ENCODE measurements at places on chromosomes 1 and 21. TPM values are rescaled to one million over a fixed set of nuclear protein-coding genes. Genes with fewer than 3 reads are reported as not detected.

GRCh38 chr1:202848191-202848542, 37.4 kb downstream of the PCAT6 start:
- DNase-seq, result no peak

DNA sequence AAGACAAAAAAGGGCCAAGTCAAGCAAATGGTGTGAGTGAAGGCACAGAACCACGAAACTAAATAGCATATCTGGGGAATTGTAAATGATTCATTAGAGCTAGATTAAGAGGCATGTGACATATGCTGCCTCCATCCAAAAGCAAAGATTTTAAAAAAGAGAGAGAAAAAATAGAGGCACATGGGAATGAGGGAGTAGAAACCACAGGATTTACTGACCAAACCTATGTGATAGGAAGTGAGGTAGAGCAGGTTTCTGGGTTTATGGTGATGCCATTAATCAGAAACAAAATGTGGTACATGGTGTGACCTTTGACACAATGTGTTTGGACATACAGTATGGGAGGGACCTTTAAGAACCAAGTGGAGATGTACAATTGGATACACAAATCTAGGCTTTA, 13.6 kb downstream of the C1orf52 start:
- DNase-seq, result no peak

DNA sequence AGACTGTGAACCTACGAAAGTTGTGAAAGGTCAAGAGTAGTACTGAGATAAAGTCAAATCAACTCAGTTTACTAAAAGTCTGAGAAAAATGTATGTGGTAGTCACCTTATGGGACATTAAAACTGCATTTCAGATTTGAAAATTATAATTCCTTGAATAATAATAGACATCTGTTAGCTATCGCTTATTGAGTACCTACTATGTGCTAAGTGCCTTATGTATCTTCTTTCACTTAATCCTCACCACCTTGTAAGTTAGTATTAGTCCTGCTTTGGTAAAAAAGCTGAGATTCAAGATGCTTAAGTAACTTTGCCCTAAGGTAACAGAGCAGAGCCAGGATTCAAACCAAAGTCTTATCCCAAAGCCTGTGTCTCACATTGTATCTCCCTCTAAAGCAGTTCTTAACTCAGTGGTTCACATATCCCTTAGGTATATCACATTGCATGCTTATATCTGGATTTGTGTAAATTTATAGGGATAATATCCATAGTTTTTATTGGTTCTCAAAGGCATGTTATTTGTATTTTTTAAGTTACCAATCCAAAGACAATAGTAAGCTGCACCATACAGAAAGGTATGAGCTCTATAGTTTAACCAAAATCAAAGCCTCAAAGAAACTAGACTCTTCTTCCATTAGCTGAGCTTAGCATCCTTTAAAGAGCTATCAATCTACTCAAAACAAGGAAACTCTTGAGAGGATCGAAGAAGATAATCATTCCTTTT, 865 bp downstream of the PIGC start:
- DNase-seq, result no peak

- no peak for DNase-seq
These were observed 464.5 kb downstream of the USP25 start for GRCh38 chr21:16194095-16194787.

DNA sequence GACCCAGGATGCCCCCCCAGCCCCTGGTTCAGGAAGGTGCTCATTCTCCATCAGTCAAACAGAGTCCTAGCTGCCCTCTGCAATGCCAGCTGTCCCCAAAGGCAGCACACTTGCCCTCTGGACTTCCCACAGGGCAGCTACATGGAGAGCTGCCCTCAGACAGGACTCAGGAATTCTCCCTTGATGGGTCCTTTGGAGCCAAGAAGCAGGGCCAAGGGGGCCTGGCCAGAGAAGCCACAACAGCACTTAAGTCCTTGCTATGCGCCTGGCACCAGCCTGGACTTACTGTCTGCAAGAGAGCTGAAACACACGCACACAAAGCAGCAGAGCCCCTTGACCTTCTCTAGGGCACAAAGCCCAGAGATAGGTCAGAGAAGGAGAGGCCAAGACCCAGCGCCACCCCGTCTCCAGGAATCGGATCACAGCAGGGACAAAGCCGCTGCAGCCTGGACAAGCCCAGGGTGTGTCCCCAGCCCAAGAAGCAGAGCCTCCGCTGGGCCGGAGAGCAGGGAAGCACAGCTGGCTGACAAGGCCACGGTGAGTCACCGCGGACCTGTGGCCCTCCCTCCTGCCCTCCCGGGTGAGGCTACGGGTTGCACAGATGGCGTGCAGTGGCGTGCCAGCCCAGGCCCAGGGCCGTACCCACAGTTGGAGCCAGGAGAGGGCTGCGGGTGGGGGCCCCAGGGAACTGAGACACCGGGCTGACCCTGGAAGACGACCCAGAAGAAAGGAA, 1.7 kb downstream of the WNT9A start:
- peak; percentile 95 for DNase-seq

DNA sequence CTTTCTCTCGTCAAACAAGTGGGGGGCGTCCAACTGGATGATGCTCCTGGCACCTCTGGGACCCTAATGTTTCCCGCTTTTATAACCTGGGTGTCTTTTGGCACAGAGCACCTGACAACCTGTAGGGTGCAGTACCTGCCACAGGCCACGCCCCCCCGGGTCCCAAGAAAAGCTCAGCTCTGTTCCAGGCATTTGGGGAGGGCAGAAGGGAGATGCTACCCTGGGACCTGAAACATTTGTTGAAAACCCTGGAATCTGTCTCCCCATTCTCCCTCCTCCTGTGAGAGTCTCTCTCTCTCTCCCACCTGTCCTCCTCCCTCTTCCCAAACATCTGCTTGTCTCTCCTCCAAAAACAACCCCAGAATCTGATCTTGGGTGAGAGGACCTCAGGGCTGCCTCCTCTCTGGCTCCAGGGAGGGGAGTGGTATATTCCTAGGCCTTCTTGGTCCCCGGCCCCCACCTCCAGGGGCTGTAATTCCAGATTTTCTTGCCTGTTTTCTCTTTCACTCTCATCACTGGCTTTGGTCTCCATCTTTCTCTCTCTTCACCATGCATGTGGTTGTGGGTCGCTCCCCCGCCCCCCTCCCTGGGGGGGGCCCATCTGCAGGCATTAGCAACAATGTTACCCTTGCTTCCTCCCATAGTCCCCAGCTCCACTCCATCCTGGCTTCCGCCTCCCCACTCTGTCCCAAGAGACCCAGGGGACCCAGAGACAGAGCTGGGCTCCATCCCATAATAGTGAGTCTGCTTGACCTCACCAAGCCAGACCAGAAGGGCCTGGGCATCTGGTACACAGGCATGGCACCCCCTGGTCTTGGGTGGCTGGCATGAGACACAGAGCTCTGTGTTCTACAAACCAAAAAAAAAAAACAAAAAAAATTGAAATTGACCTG, 4.1 kb downstream of the AHDC1 start:
- no peak for DNase-seq

DNA sequence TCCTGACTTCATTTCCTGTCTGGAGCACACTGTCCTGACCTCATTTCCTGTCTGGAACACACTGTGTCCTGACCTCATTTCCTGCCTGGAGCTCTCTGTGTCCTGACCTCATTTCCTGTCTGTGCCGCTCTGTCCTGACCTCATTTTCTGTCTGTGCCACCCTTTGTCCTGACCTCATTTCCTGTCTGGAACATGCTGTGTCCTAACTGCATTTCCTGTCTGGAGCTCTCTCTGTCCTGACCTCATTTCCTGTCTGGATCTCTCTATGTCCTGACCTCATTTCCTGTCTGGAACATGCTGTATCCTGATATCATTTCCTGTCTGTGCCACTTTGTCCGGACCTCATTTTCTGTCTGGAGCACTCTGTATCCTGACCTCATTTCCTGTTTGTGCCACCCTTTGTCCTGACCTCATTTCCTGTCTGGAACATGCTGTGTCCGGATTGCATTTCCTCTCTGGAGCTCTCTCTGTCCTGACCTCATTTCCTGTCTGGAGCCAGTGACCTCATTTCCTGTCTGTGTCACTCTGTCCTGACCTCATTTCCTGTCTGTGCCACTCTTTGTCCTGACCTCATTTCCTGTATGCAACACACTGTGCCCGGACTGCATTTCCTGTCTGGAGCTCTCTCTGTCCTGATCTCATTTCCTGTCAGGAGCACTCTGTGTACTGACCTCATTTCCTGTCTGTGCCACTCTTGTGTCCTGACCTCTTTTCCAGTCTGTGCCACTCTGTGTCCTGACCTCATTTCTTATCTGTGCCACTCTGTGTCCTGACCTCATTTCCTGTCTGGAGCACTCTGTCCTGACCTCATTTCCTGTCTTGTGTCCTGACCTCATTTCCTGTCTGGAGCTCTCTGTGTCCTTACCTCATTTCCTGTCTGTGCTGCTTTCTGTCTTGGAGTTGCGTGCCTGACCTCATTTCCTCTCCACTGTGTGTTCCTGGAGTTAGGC, 27.6 kb downstream of the SKI start:
- DNase-seq, result no peak

GRCh38 chr1:150535511-150536287, 13.5 kb upstream of the ADAMTSL4 start:
- DNase-seq, result peak; percentile 58

TRAF3IP3 gene
- not detected for total RNA-seq

S100A8 gene
- not detected for total RNA-seq

DNA sequence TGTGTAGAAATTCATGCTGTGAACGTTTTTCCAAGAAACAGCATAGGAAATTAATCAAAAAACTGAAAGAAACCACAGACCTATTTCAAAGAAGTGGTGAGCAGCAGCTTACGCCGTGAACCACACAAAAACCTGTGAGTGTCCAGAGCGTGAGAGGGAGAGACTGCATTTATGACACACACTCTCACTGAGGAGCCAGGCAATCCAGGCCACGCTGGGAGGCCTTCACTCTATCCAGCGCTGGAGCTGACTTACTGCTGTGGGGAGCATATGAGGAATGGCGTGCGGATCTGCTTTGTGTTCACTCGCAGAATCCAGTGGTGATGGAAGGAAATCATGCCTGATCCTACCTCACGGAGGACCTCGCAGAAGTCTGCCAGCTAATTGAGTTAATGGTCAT, 12.7 kb downstream of the ADAMTS1 start:
- DNase-seq, result no peak

DNA sequence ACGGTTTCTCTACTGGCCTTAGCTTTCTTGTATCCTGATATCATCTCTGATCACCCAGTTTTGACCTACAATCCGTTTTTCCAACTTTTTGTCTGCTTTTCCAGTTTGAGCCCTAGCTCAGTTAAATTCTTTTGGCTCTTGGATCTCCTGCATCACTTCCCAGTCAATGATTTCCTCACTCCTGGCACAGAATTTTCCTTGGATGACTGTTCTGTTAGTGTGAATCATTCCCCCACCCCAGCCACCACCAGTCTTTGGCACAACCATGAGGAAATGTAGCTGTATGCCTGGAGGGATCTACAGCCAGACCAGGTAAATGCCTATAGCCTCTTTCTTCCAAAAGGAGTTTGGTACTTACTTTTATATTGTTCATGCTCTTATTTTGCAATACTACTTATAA, 187.2 kb upstream of the PTGFR start:
- DNase-seq, result peak; percentile 20

DNA sequence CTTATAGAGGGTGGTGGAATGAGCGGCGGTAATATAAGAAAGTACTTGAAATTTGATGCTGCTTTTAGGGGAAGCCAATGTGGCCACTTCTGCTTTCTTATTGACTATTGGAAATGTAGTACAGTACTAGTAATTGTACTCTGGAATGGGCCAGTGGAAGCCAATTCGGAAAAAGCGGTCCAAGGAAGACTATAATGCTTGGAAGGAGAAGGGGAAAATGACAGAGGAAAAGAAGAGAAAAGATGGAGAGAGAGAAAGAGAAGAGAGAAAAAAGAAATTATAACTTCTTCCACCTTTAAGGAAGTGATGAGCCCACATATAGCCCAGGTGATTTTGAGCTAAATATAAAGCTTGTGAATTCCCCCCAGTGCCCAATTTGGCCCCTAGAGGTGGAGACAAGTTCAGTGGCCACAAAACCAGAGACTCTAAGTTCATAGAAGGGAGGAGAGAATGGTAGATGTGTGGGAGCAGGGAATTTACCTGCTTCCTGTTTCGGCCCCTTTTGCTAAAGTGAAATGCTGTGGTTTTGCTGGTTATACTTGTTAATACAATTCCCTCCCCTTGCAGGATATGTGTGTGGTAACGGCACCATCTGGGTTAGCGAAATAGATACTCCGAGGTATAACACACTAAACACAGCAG, 35.7 kb upstream of the DUSP10 start:
- DNase-seq, result no peak

GRCh38 chr1:27031235-27032118, 18.8 kb upstream of the TENT5B start:
- DNase-seq, result peak; percentile 76

GRCh38 chr1:234997201-234997895, 131.3 kb downstream of the TOMM20 start:
- DNase-seq, result peak; percentile 100

GRCh38 chr1:191255354-191256054, 777.8 kb upstream of the BRINP3 start:
- DNase-seq, result no peak
